Stomach (tissue), 19 donors: ENCODE measurements at places on chromosomes 1 and 21. TPM values are rescaled to one million over a fixed set of nuclear protein-coding genes. Genes with fewer than 3 reads are reported as not detected.

Gene CASQ1
- polyA plus RNA-seq = 0.61 TPM

Gene FCRL3
- not detected for polyA plus RNA-seq

- DNase-seq = peak; percentile 64
Observed at GRCh38 chr1:55720261-55720660, 505.1 kb upstream of the USP24 start.

GRCh38 chr1:53369034-53369750 lies 41.3 kb upstream of the LRP8 start:
- peak; percentile 19 for DNase-seq

- peak; percentile 53 for DNase-seq
Observed at GRCh38 chr21:19640964-19641363, 1237.4 kb upstream of the TMPRSS15 start.

GRCh38 chr1:114702737-114703136 lies 7.4 kb upstream of the AMPD1 start:
- no peak for DNase-seq

Gene CACNA1E
- 0.03 TPM for polyA plus RNA-seq

DNA sequence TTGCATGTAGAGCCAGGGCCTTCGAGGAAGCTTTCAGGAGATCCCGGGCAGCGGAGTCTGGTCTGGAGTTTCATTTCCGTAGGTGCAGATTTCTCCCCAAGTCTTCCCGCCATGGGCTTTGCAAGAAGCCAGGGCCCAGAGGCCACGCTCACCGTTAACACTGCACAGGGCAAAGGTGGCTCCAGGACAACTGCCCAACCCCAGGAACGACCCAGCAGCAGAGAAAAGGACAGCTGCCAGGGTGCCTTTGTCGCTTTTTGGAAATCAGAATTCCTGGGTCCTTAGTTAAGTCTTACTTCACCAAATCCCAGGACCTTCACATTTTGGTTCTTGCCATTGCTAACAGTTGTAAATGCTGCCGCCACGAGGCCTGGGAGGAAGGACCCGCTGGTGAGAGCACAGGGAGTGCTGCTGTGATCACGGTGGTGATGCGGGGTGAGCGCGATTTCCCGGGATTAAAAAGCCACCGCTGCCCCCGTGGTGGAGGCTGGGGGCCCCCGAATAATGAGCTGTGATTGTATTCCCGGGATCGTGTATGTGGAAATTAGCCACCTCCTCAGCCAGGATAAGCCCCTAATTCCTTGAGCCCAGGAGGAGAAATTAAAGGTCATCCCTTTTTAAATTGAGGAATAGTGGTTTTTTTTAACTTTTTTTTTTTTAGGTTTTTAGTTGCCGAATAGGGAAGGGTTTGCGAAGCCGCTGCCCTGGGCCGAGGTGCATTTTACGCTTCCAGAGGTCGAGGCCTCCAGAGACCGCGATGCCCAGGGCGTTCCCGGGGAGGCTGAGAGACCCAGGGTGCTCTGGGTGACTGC lies 8.2 kb downstream of the SIM2 start:
- DNase-seq = peak; percentile 54

DNA sequence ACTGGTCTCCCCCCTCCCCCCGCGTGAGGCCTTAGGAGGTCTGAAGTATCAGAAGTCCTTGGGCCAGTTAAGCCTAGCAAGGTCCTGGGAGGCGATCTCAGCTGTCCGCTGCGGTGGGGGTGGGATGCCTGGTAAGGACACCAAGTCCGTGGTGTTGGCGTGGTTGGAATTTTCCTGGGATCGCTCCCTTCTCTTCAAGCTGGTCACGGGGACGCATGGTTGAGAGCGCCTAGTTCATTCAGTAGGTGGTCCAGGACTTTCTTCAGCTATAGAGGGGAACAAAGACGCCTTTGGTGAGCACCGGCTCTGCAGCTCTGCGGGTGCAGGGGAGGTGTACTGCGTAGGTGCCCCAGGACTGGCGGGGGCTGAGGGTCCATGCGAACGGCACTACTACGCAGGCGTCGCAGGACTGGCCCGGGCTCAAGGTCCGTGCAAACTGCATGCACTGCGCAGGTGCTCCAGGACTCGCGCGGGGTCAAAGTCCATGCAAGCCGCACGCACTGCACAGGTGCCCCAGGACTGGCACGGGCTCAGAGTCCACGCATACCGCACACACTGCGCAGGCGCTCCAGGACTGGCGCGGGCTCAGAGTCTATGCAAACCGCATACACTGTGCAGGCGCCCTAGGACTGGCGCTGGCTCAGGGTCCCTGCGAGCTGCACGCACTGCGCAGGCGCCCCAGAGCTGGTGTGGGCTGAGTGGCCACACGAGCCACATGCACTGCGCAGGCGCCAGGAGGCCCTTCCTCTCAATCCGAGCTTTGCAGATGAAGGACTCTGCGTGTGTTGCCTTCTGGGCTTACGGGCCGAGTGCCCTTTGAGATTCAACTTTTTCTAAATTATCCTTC lies 36.6 kb upstream of the HMGN1 start:
- peak; percentile 92 for DNase-seq

GRCh38 chr1:20484519-20485462 lies 1.2 kb downstream of the CAMK2N1 start:
- DNase-seq = no peak

Gene ARHGEF16
- polyA plus RNA-seq = 14.6 TPM

Gene LRRC40
- 6.0 TPM for polyA plus RNA-seq

Gene ZBTB8A
- polyA plus RNA-seq = 4.1 TPM

Gene OLFML3
- 23.1 TPM for polyA plus RNA-seq

DNA sequence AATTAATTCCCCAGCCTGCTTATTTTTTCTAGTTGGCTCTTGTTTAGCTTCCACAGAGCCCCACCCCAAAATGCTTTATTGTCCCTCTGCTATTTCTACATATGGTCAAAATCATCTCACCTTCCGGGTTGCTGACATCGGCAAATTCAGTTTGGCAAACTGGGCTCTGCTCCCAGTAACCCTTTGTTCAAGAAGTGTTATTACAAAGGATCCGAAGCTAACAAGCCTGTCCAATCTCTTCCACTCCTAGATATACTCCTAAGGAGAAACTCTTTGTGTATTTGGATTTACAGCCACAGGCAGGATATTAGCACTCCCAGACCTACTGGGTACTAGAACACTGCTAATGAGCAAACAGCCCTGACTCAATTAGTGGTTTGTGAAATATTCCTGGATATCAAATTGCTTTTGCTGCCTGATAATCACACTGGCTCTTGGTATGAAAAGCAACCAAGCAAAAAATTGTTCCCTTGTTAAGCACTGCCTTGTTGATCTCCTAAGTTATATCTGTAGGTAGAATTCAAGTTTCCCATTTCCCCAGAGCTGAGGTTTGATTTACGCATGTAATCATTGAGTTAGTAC lies 4.0 kb downstream of the JUN start:
- peak; percentile 72 for DNase-seq

DNA sequence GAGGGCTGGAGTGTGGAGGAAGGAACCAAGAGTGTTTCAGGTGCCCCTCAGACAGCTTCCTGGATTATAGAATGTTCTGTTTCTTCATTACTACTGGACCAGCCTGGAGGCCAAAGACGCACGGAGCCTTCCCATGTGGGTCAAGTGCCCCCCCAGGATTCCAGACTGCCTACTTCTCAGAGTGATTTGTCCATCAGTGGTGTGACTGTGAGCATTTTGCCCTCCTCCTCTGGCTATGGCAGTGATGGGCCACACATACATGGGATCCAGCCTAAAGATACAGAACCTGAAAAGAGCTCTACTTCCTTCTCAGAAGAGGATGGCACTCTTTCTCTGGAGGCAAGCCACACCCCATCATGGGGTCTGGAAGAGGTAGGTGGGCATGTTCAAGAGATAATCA lies 64.9 kb downstream of the MACF1 start:
- no peak for DNase-seq

DNA sequence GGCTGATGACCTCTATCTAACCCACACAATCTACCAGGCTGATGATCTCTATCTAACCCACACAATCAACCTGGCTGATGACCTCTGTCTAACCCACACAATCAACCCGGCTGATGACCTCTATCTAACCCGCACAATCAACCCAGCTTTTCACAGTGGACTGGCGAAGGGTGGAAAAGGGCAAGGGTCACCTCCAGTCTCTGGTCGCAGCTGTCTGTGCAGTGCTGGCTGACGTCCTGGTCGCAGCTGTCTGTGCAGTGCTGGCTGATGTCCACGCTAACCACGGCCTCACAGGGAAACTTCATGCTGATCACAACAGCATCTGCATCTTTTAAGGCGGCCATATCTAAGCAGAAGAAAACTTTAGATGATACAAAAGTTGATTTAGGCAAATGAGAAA lies 12.2 kb upstream of the CCDC27 start:
- DNase-seq = no peak

DNA sequence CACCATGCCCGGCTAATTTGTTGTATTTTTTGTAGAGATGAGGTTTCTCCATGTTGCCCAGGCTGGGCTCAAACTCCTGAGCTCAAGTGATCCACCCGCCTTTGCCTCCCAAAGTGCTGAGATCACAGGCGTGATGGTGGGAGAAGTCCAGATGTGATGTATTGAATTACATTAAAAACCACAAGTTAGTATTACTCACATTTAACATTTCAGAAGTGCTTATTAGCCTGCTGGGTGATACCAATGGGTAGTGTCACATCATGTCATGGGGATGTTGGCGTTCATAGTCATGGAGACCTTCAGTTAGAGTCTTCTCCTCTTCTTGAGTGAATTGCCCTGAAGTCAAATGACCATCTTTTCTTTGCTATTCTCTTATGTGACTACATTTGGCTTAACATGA lies 63.6 kb upstream of the VAMP3 start:
- DNase-seq = no peak

DNA sequence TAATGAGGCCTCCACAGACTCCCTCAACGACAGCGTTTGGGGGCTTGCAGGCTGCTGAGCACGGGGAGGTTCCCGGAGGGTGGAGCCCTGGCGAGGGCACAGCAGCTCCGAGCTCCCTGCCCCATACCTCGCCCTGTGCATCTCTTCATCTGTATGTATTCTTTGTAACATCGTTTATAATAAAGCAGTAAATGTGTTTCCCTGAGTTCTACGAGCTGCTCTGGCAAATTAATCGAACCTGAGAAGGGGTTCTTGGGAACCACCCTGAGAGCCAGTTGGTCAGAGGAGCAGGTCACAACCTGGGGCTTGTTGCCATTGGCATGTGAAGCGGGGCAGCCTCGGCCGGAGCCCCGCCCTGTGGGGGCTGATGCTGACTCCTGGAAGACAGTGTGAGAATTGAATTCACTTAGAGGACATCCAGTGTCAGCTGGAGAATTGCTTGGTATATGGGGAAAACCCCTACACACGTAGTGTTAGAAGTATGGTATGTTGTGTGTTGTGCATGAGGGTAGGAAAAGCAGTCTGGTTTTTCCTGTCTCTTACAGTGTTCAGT lies 11.5 kb downstream of the SLC37A1 start:
- DNase-seq = peak; percentile 55

- peak; percentile 16 for DNase-seq
Observed at GRCh38 chr1:31793586-31794285, 22.1 kb downstream of the SPOCD1 start.

DNA sequence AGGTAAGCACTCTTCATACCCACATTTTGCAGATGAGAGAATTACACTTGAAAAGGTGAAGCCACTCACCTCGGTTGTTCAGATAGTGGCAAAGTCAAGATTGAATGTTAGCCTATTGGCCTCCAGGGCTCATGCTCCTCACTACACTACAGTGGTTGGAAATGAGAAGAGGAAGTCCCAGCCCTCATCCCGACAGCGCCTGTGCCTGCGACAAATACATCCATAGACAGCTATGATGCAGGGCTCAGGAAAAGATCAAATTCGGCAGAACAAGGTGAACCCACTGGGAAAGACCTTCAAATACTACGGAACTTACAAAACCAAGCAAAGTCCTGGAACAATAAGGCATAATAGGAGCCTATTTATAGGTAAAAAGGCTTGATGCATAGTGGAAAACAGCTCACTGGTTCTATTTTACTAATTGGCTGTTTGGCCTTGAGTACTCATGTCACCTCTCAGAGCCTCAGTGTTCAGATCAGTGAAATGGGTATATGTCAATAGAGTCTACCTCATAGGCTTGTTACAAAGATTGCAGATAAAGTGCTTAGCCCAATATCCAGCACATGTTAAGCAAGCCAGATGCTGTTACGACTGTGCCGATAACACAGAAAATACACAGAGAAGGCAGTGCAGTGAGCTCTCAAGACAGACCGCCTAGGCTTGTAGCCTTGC lies 3.5 kb downstream of the SPOCD1 start:
- DNase-seq = no peak

- no peak for DNase-seq
Observed at GRCh38 chr1:245500546-245500945, 345.8 kb downstream of the KIF26B start.

Gene SPATA21
- polyA plus RNA-seq = 0.30 TPM

Gene KCNE2
- polyA plus RNA-seq = 235 TPM

Gene TNNT2
- 6.4 TPM for polyA plus RNA-seq

DNA sequence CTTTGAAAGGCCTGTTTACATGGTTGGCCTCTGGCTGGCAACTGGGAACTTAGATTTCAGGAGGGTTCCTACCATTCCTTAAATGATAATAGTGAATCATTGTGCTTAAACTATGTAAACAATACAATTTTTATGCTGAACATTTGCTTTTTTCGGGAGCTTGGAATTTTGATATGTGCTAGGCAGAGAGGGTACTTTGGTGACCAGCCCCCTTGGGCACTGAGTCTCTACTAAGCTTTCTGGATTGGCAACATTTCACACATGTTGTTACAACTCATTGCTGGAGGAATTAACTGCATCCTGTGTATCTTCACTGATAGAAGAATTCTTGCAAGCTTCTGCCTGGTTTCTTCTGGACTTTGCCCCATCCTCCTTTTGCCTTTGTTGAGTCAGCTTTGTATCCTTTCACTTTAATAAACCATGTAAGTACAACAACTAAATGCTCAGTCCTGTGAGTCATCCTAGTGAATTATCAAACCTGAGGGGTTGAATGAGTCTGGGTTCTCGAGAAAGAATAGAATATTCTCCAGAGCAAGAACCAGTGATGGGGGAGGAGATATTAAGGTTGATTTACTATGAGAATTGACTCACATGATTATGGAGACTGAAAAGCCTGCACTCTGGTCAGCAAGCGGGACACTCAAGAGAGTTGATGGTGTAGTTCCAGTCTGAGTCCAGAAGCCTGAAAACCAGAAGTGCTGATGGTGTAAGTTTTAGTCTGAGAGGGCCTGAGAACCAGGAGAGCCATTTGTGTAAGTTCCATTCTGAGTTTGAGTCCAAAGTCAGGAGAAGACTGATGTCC lies 3.1 kb upstream of the SLC16A4 start:
- no peak for DNase-seq

Gene SEMA6C
- polyA plus RNA-seq = 7.1 TPM
